Stromal cell of bone marrow (primary cell): ENCODE measurements at places on chromosomes 2 and 18.

- DNase-seq = no peak
These were observed 645.5 kb upstream of the ID2 start for GRCh38 chr2:8036366-8036765.

DNA sequence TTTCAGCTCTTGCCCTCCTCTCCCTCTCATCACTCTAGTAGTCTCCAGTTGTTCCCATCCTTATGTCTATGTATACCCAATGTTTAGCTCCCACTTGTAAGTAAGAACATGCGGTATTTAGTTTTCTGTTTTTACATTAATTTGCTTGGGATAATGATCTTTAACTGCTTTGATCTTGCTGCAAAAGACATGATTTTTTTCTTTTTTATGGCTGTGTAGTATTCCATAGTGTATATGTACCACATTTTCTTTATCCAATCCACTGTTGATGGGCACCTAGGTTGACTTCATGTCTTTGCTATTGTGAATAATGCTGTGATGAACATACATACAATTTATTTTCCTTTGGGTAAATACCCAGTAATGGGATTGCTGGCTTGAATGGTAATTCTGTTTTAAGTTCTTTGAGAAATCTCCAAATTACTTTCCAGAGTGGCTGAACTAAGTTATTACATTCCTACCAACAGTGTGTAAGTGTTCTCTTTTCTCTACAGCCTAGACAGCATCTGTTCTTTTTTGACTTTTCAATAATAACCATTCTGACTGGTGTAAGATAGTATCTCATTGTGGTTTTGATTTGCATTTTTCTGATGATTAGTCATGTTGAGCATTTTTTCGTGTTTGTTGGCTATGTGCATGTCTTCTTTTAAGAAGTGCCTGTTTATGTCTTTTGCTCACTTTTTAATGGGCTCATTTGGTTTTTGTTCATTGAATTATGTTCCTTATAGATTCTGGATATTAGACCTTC is 179.6 kb upstream of the SLC39A10 start:
- peak; percentile 33 for DNase-seq

- no peak for DNase-seq
These were observed 101.9 kb downstream of the TWIST2 start for GRCh38 chr2:238949710-238950345.

- DNase-seq = no peak
These were observed 17.0 kb downstream of the SFT2D3 start for GRCh38 chr2:127718271-127718670.

DNA sequence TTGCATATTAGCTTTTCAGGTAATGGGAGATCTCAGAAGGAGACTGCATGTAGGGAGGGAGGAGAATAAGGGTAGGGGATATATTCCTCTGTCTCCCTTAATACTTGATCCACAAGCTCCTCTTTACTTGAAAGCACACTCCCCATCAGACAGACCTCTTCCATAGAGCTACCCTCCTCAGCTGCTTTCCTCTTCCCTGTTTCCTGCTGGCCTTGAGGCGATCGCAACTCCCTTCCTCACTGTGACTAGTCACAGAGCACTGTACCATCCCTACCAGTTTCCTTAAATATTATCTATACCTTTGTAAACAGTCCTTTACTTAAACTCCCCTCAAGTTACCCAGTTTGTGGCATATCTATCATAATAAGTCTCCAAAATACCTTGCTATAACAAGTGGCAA is 10.9 kb downstream of the ROCK1 start:
- DNase-seq = no peak
